ENCODE measurements at places on chromosomes 6 and 20.

- no peak for DNase-seq
These were observed 137.7 kb upstream of the ARMC2 start for GRCh38 chr6:108710551-108710950.

GRCh38 chr20:58237318-58238132, 9.1 kb upstream of the ANKRD60 start:
- no peak for DNase-seq

- DNase-seq = no peak
These were observed 482.5 kb downstream of the C6orf118 start for GRCh38 chr6:164826831-164827468.

GRCh38 chr6:35474131-35474941, 6.1 kb downstream of the RPL10A start:
- DNase-seq = no peak

DNA sequence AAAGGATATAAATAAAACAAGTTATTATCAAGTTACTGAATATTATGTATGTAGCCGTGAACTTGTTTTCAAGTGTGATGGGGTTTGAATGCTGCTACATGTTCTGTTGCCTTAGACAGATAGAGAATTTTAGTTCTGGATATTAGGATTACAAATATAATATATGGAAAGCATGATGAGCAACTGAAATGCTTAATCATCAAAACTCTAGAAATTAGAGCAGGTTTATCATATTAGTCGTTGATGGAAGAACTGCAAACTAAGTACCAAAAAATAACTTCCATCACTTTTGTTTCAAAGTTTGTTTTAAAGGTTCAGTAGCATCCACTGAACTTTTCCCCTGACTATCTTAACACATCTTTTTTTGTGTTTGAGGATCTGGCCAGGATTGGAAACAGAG, 49.1 kb upstream of the CCN2 start:
- DNase-seq = no peak

DNA sequence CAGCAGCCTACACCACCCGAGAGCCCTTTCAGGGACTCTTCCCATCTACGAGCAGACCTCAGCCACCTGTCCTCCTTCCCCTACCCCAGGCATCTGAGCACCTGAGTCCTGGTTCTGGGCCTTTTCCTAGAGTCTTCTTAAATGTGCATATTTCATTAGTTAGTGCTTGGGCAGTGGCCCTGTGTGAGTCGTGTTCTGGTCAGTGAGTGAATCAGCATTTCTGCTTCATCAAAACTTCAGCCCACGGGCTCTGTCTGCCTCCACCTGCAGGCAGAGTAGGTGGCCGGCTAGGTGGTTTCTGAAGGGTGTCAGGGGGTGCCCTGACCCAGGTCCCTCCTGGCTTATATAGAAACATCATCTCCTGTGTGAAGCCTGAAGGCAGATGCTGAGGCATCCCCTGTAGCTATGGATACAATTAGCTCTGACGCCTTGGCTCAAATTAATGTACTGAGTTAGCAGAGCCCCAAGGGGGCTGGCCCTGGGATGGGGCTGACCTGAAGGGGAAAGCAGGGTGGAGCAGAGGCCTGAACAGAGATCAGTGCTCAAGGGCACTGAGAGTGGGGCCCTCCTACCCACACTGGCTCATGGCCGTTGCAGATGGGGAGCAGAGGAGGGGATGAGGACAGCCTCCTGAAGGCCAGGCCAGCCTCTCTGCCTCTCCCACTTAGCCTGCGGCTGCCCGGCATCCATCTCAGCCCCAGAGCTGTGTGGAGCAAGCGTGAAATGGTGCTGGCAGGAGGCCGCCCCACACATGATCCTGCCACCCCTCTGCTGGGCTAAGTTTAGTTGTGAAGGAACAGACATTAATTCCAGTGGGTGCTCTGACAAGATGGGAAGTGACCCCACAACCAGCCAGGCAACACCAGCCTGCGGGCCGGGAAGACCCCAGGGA, 13.6 kb downstream of the IP6K3 start:
- DNase-seq = no peak

- no peak for DNase-seq
These were observed 18.3 kb upstream of the TRAM2 start for GRCh38 chr6:52595000-52595795.

GRCh38 chr20:25637247-25637646, 13.4 kb upstream of the NANP start:
- no peak for DNase-seq

- no peak for DNase-seq
These were observed 174.1 kb upstream of the MCHR2 start for GRCh38 chr6:100168148-100168547.

GRCh38 chr6:3455147-3455568, 1.7 kb downstream of the SLC22A23 start:
- no peak for DNase-seq

- DNase-seq = no peak
These were observed 1.4 kb downstream of the BTN1A1 start for GRCh38 chr6:26501482-26501986.

DNA sequence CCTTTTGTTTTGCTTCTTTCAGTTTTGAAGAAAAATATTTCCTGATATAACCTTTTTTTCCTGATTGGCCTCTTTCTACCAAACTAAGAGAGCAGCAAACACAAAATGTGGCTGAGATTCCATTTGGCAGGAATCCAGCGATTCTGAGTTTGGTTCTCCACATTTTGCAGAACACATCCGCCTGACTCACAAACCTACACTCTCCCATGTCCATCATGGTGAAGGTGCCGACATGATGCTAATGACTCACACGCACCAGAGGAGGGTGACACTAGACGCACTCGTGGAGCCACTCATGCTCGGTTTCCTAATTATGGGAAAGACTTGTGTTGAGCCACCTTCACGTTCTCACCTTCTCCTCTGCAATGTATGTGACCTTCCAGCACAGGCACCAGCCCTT, 45.9 kb upstream of the DUSP22 start:
- DNase-seq = no peak

DNA sequence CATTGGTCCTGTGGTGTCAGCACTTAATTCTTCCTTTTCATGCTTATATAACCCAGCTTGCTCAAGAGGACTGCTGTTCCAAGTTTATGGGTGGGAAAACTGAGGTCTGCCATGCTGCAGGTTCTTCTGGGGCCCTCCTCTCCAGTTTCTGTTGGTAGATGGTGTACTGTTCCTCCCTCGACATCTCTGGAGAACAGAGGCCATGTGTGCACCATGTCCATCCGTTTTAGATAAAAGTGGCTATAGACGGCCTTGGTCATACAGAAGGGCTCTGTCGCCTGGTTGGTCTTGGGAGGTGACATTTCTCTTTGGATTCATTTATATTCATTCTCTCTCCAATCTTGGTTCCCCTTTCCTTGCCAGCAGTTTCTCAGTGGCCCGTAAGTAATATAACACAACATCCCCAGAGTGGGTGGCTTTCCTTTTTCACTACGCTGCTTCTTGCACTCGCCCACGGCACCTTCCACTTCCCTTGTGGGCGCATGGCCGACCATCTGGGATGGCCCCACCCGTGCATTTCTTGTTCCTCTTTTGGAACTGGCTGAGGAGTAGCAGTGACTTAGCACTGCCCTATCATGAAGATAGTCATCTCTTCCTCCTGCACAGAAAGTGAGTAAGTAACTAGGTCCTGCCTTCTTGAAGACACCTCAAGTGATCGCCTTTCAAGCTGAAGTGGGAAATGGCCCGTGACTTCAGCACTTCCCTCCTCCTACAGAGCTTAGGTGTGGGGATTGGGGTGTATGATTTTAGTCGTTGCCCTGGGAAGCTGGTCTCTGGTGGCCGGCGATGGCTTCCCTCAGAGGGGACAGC, 94.2 kb downstream of the RREB1 start:
- no peak for DNase-seq

DNA sequence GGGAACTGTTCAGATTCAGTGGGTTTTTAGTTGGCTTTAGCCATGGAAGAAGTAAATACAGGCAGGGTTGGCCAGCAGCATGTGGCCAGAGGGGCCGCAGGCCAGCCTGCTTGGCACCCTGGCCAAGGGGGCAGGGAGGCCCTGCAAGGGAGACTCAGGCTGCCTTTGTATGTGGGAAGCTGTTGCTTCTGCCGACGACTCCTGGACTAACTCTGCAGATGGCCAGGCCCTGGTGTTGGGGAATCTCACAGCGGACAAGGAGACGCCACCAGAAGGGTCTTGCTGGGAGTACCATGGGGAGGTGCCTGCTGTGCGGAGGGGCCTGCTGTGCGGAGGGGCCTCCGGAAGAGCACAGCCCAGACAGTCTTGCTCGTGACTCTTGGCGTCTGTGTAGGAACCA, 25.2 kb downstream of the PYGB start:
- no peak for DNase-seq

GRCh38 chr6:162964488-162965140, 236.8 kb downstream of the PACRG start:
- no peak for DNase-seq

- no peak for DNase-seq
These were observed 1.8 kb downstream of the ADAM33 start for GRCh38 chr20:3679749-3680700.

DNA sequence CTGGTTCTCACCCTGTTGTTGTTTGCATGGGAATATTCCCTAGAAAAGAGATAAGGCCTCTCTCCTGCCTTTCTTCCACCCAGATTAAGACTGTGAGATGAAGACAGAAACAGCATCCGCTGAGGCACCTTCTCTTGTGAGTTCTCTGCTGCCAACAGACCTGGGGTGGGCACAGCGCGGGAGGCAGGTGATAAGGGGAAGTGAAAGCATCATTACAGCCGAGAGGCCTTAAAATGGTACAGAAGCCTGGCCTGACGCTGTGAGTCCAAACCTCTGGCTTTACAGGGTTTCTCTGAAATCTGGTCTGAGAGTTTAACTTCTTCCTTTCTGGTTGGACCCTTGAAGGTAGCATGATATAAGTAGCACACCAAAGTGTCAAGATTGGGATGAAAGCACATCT, 21.0 kb upstream of the IYD start:
- DNase-seq = no peak

DNA sequence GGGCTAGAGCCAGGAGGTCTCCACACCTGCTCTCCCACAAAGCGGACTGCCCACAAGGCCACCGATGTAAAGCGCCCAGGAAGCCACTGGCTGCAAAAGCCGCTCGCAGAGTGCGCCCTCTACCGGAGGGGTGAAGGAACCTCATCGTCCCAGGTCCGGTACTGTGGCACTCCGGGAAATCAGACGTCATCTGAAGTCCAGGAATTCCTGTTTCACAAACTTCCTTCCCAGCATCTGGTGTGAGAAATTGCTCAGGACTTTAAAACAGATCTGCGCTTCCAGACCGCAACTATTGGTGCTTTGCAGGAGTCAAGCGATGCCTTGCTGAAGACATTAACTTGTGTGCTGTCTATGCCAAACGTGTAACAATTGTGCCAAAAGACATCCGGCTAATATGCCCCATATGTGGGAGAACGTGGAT, 115.1 kb upstream of the ARID1B start:
- peak; percentile 31 for DNase-seq

- DNase-seq = peak; percentile 61
These were observed 168.4 kb upstream of the TNFAIP3 start for GRCh38 chr6:137698636-137699030.

- peak; percentile 16 for DNase-seq
These were observed 237.2 kb upstream of the PRND start for GRCh38 chr20:4484379-4484997.

Measured in Jurkat, Clone E6-1 (cell line).